ENCODE measurements at places on chromosomes 16 and 17.

GRCh38 chr17:21511363-21512195 lies 135.4 kb downstream of the KCNJ12 start:
- peak; percentile 21 for DNase-seq

DNA sequence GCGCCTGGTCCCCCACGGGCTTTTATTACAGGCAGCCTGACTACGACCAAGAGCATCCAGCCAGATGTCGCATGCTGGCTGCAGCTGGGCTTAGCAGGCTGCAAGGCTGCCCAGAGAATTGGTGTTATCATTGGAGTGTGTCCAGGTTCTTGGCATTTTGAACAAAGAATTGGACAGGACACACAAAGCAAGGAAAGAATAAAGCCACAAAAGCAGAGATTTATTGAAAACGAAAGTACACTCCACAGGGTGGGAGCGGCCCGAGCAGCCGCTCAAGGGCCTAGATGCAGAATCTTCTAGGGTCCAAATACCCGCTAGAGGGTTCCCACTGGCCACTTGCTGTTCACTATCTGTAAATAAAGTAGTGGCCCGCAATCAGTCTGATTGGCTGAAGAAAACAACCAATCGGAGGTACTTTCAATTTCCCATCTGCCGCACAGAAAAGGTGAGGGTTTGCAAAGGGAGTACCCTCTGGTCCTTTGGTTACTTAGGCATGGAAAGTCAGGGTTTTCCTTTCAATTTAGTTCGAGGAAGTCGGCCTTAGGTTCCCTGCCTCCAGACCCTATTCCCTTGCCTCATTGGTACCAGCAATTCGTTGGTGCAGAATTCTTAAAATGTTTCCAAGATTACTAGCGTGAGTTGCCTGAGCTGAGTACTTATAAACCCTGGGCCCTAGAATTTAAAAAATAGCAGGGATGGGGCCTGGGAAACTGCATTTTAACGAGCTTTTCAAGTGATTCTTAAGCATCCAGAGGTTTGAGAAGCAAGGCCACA lies 38.5 kb upstream of the CNEP1R1 start:
- DNase-seq: no peak

DNA sequence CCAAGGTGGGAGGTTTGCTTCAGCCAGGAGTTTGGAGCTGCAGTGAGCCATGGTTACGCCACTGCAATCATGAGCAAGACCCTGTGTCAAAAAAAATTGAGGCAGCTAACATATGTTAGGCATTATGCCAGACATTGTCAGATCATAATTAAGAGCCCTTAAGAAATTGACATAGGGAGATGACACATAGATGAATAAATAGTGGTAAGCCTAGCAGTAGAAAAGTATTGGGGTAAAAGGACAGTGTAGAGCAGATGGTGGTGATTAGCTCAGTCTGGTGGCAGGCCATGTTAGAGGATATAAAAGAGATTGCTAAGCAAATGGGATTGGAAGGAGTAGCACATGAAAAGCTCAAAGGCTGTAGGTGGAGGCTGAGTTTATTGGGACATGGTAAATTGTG lies 22.6 kb downstream of the SRCAP start:
- DNase-seq: no peak

- no peak for DNase-seq
Measured at GRCh38 chr17:50976951-50977472, 110.9 kb upstream of the TOB1 start.

GRCh38 chr17:17768424-17769088 lies 68.2 kb downstream of the SREBF1 start:
- DNase-seq: no peak

GRCh38 chr17:27481327-27481726 lies 25.1 kb downstream of the KSR1 start:
- no peak for DNase-seq

- no peak for DNase-seq
Measured at GRCh38 chr16:81708266-81709015, 70.7 kb upstream of the PLCG2 start.

- no peak for DNase-seq
Measured at GRCh38 chr17:17886726-17887125, 49.9 kb upstream of the SREBF1 start.

- DNase-seq: no peak
Measured at GRCh38 chr17:59725691-59726090, 18.2 kb downstream of the VMP1 start.

GRCh38 chr17:83065660-83066542 lies 13.5 kb upstream of the METRNL start:
- DNase-seq: no peak

GRCh38 chr16:48385253-48386150 lies at the start of gene SIAH1:
Gene SIAH1 (minus strand): TSS chr16:48385413. CDS start chr16:48362428, 22,985 bp downstream.
- DNase-seq: no peak

DNA sequence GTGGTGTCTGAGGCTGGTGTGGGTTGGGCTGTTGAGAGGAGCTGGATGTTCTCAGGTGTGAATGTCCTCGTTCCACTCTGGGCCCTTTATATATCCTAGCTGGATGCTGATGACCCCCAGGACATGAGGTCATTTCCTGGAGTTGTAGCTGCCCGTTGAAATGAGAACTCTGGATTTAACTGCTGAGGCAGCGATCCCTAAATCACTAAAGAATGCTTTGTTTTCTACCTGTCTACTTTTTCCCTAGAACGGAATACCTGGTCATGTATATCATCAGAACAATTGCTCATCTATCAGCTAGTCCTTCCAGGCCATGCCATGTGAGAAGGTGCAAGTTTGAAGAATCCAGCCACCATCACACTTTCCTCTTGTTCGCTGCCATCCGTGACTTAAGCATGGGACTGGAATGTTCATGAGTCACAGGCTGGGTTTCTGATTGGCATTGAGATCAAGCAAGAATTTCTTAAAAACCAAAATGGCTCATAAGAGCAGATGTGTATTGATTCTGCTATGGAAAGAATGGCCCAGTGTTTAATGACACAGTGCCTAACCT lies at the start of gene KRTAP2-3:
Gene KRTAP2-3 (minus strand): TSS at position 63 of the 553 bp plus-strand sequence. CDS start 64 bp downstream, outside the sequence.
- no peak for DNase-seq

GRCh38 chr16:82891918-82892317 lies 265.1 kb downstream of the CDH13 start:
- DNase-seq: no peak

- DNase-seq: no peak
Measured at GRCh38 chr16:85398688-85399582, 214.2 kb upstream of the GSE1 start.

DNA sequence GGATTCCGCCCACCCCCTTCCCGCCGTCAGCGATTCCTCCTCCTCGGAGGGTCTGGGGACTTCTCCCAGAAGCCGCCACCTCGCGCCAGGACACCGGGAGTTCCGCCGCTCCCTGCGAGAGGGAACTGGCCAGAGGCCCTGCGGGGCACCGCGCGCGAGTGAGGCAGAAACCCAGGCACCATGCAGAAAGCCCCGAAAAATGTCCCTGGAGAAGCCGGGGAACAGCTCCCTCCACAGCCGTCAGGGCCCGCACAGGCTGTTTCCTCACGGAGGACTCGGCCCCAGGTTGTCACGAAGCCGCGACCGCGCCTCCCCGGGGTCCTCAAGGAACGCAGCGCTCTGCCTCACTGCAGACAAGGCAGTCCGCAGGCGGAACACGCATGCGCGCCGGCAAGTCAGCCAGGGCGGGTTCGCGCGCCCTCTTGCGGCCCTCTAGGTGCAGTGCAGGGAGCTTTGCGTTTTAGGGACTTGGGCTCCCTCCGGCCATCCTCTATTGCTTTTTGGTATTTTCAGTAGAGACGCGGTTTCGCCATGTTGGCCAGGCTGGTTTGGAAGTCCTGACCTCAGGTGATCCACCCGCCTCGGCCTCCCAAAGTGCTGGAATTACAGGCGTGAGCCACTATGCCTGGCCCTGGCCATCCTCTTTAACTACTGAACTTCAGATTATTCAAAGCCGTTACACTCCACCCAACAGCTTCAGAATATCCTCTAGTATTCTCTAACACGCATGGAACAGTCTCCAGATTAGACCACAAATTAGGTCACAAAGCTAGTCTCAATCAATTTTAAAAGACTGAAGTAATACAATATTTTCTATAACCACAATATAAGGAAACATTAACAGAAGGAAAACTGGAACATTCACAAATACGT lies 20.3 kb upstream of the ZNF287 start:
- DNase-seq: peak; percentile 74

DNA sequence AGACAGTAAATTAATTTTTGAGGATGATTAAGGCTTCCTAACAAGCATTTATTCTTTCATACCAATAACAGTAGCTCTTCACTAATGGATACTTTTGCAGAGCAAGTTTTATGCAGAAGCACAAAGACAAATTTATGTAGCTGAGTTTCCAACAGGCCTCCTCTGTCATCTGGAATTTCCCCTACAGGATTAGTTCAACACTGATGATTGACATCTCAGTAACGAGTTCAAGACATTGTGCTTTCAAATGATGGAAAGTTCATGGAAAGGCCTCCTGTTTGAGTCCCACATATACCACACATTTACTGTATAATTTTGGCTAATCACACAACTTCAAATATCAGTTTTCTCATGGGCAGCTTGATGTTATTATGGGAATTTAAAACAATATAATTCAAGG lies 40.6 kb downstream of the ABCA10 start:
- no peak for DNase-seq

DNA sequence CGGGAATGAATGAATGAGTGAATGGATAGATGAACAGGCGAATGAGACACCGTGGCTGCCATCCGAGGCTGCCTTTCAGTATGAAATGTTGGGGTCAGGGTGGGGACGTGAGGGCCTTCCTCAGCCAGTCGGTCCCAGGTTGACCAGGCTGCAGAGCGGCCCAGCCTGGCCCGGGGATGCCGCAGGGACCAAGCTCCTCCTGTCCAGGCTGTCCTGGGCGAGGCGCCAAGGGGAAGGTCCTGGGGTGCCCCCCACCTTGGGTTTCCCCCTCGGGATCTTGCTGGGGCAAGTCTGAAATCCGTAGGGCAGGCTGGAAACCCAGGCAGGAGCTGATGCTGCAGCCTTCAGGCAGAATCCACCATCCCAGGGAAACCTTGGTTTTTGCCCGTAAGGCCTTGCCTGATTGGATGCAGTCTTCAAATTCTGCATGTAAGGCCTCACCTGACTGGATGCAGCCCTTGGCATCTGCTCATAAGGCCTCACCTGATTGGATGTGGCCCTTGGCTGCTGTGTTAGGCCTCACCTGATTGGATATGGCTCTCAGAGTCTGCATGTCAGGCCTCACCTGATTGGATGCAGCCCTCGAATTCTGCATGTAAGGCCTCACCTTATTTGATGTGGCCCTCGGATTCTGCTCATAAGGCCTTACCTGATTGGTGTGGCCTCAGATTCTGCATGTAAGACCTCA lies 61.7 kb upstream of the ZNF469 start:
- DNase-seq: no peak

DNA sequence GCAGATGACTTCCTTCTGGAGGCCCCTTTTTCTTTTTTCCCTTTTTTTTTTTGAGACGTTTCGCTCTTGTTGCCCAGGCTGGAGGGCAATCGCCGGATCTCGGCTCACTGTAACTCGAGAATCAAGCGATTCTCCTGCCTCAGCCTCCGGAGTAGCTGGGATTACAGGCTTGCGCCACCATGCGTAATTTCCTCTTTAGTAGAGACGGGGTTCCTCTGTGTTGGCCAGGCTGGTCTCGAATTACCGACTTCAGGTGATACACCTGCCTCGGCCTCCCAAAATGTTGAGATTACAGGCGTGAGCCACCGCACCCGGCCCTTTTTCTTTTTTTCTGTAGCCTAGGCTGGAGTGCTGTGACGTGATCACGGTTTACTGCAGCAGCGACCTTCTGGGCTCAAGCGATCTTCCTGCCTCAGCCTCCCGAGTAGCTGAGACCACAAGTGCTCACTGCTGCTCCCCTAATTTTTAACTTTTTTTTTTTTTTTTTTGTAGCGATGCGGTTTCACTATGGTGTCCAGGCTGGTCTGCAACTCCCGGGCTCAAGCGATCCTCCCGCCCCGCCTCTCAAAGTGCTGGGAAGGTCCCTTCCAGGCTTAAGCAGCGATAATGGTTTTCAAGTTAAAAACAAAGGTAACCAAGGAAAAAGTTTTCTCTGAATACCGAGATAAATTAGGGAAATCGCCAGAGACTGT lies 956 bp upstream of the IST1 start:
- DNase-seq: no peak

GRCh38 chr16:77169650-77170236 lies 21.2 kb upstream of the MON1B start:
- DNase-seq: no peak

- DNase-seq: no peak
Measured at GRCh38 chr17:67532326-67532871, 155.3 kb downstream of the PITPNC1 start.

- no peak for DNase-seq
Measured at GRCh38 chr17:55405600-55405999, 16.0 kb downstream of the MMD start.

- no peak for DNase-seq
Measured at GRCh38 chr17:74078363-74078941, 125.0 kb upstream of the RPL38 start.

DNA sequence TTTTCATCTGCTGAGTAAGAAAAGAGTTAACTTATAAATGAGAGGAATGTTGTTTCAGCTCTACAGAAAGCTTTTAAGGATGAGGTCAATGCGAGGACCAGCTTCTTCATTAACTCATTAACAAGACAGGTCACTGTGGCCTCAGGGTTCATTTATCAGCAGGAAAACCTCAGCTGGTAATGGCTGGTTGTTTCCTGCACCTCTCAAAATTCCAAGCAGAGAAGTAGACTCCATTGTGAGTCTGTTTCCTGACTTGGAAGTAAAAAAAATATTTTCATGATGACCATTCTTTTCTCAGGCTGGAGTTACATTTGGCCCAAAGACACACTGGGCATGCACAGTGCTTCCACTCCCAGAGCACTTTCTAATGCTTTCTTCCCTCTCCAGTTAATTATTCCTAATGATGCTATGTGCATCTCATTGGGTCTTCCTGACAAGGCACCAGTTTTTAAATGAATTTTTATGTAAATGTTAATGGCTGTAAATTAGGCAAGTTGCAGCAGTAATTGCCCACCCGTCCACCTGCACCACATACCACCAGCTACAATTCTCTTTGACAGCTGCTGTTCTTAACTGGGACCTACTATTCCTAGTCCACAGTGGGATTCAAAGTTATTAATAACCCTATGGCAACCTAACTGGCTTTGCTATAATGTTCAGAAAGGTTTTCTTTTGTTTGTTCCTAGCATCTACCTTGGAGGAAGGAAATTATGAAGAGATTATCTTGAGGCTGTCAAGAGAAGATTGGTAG lies 89.5 kb upstream of the BCAR1 start:
- DNase-seq: no peak

- no peak for DNase-seq
Measured at GRCh38 chr17:39769974-39770587, 32.3 kb downstream of the GRB7 start.

GRCh38 chr17:41666708-41667279 lies 21.9 kb upstream of the EIF1 start:
- peak; percentile 64 for DNase-seq

DNA sequence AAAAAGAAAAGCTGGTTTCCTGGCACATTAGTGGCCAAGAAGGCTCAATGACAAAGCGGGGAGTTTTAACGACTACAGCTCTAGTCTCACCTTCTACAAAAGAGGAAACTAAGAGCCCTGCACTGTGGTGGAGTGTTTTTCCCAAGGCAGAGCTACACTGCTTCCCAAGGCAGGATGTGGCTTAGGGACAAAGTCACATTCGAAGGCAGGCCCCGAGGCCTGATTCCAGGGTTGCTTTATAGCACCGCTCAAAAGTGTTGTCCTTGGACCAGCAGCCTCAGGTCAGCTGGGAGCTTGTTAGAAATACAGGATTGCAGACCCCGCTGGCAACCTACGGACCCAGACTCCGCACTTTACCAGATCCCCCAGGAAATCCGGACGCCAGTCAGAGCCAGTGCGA lies 23.8 kb downstream of the TMEM92 start:
- DNase-seq: no peak

- DNase-seq: no peak
Measured at GRCh38 chr17:28716740-28717577, 709 bp downstream of the RAB34 start.
